Activated CD8-positive, alpha-beta memory T cell treated with anti-CD3 and anti-CD28 coated beads for 4 hours (primary cell): ENCODE measurements at places on chromosomes 5 and 9.

DNA sequence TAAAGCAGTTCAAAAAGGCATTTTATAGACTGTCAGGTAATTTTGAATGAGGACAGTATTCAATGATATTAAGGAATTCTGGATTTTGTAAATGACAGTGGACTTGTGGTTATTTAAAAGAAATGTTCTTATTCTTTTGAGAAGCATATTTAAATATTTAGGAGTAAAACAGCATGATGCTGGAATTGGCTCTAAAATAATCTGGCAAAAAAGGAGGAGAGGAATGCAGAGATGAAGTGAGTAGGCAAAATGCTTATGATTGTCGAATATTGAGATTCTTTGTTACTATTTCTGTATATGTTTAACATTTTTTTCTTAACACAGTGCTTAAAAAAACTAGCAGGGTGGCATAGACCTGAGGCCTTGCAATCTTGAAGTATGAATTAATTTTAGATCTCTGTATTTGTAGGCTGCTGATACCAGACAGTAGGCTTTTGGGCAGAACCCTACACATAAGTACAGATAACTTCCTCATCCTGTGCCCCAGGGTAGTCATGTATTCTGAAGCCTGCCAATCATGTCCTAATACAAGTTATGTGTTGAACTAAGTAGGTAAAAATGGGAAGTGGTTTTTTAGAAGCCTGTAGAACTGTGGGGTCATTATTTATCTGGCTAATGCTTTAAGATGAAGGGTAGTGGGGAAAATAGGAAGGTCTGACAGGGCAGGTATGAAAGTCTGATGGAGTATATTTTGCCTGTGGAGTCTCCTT lies 9.4 kb downstream of the CD180 start:
- DNase-seq = no peak

DNA sequence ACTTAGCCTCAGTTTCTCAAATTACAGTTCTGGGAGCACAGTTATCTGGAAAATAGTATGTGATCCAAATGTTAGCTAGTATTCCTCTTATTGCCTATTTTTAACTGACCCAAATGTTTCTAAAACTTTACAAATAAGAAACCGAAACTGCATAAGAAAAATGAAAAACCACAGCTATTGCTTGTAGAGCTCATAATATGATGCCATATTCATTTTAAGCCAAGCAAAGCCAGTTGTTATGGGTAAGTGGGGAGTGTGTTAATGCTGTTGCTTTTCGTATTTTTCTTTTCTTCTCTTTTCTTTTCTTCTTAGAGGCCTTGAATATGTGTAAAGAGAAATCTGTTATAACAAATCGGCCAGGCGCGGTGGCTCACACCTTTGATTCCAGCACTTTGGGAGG lies 447.4 kb upstream of the TUSC1 start:
- DNase-seq = no peak

DNA sequence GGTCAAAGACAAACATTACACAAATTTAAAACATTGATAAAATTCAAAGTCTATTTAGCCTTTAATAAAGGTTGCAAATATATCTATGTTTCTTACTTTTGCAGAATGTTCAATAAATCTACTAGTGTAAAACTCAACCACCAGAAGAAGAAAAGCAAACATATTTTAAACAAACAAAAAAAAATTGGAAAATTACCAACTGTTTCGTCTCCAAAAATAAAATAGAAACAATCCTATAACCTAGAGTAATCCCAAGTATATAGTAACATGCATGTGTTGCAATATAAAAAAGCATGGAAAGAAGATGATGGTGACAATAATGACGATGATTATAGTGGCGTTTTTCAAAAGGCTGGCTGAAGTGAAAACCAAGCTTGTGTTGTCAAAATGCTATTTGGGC lies 86.0 kb upstream of the PAPPA start:
- DNase-seq = no peak

DNA sequence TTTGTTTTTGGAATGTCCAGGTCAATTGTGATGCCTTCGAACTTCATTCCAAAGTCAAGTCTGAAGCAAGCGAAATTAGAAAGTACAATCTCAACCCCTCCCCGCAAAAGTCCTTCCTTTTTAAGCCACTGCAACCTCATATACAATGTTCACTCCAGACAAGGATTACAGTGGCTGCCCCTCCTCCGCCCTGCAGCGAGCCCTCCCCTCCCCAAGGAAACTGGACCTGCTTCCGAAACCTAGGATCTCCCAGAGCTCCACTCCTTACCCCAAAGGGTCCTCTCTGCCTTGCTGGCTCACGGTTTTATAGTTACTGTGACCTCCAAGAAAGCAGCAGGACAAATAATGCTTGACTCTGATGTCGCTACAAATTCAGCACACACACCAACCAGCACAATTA lies 10.4 kb downstream of the LRRC14B start:
- DNase-seq = no peak

DNA sequence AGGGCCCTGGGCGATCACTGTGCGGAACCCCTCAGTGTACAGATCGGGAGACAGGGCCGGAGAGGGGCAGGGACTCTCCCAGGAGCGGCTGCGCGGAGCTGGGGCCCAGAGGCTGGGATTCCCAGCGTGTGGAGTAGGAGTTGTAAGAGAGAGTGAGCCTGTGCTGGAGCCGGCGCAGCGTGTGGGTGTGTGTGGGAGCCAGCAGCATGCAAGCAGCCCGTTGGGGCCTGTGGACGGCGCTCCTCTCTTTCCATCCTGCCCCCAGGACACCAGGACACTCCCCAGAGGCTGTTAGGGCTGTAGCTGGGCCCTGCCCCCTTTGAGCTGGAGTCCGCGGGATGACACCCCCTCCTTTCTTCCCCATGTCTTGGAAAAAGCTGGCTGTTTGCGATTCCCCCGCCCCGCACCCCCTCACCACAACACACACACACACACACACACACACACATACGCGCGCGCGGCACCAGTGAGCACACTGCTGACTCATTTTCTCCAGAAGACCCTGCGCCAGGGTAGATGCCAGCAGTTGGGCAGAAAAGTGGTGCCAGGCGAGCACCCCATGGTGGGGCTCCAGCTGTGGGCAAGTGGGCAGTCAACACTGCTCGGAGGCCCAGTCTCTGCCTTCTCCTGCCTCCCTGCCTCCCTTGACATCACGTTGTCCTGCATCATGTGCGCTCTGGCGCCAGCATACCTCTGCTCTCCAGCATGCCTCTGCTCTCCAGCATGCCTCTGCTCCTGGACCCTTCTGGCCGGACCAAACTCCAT lies 1.5 kb downstream of the COL27A1 start:
- no peak for DNase-seq

GRCh38 chr9:125969462-125969861 lies 222.3 kb downstream of the PBX3 start:
- no peak for DNase-seq

GRCh38 chr9:38328765-38329164 lies 63.7 kb upstream of the ALDH1B1 start:
- no peak for DNase-seq

GRCh38 chr9:127520941-127521918 lies 69.9 kb downstream of the LRSAM1 start:
- DNase-seq = no peak

GRCh38 chr5:33317271-33317670 lies 123.5 kb upstream of the TARS1 start:
- no peak for DNase-seq

DNA sequence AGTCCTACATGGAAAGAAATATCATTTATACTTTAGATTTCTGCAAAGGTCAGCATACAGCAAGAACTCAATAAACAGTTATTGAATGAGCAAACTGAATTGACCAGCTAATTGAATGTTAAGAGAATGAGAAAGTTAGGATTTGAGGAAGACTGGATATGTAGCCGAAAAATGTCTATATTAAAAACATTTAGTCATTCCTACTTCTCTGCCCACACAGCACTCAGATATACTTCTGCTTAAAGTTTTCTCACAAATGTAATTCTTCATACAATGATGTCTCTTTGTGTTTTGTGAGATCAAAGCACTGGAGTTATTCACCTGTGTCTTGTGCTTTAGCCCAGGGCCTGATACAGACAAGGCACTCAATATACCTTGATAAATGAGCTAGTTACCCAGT lies 188.6 kb downstream of the PARP8 start:
- no peak for DNase-seq

DNA sequence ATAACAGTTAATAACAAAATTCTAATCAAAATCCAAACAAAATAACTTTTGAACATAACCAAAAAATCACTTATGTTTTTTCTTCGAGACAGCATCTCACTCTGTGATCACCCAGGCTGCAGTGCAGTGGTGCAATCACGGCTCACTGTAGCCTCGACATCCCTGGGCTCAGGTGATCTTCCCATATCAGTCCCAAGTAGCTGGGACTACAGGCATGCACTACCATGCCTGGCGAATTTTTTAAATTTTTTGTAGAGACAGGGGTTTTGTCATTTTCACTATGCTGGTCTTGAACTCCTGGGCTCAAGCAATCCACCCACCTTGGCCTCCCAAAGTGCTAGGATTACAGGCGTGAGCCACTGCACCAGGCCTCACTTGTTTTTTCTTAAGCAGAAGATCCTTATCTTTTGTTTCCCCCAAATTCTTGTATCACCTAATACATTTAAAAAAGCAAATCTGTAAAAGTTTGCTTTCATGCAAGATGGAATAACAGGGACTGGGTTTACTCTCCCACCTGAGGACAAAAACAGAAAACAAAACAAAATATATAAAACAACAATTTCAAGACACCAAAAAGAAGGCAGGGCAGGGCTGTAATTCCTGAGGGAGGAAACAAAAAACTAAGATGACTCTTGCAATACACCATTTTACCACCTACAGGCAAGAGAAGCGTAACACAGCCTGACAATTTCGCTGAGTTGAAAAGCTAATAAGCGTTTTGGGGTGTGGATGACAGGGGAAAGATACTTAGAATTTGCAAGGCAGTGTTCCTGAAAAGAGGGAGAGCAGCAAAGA lies 71.4 kb downstream of the RAPGEF6 start:
- no peak for DNase-seq

GRCh38 chr5:108765647-108766046 lies 17.9 kb downstream of the FER start:
- DNase-seq = no peak

GRCh38 chr5:171623551-171624097 lies 162.0 kb upstream of the SMIM23 start:
- DNase-seq = no peak

DNA sequence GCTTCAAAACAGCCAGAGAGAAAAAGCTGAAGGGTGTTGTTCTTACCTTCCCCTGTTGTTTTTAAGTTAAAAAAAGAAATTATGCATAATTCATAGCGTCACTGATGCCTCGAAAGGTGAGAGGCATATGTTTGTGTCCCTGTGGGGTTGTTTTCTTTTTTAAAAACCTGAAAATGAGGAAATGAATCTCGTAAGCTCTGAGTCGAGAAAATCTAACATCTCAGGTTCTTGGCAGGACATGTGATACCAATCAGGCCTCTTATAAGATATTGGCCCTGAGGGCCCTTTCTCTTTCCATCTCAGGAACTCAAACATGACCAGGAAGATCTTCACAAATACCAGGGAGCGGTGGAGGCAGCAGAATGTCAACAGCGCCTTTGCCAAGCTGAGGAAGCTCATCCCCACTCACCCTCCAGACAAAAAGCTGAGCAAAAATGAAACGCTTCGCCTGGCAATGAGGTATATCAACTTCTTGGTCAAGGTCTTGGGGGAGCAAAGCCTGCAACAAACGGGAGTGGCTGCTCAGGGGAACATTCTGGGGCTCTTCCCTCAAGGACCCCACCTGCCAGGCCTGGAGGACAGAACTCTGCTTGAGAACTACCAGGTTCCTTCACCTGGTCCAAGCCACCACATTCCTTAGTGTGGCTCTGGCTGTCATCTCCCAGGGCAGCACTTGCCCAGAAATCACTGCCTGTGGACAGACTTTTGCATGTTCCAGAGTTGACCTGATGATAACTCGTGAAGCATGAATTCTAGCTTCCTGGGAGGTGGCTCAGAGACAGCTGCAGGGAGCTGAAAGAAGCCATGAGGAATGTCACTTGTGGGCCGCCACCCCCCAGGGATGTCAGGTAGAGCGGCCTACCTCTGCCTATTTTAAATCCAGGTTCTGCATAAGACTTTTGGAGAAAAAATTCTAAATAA lies at the start of gene TAL2:
Gene TAL2, plus strand, starts transcription at position 274 of the 921 bp plus-strand sequence. Its CDS starts 40 bp downstream, at position 314.
- no peak for DNase-seq

GRCh38 chr5:68447136-68447929 lies 231.8 kb downstream of the PIK3R1 start:
- no peak for DNase-seq

DNA sequence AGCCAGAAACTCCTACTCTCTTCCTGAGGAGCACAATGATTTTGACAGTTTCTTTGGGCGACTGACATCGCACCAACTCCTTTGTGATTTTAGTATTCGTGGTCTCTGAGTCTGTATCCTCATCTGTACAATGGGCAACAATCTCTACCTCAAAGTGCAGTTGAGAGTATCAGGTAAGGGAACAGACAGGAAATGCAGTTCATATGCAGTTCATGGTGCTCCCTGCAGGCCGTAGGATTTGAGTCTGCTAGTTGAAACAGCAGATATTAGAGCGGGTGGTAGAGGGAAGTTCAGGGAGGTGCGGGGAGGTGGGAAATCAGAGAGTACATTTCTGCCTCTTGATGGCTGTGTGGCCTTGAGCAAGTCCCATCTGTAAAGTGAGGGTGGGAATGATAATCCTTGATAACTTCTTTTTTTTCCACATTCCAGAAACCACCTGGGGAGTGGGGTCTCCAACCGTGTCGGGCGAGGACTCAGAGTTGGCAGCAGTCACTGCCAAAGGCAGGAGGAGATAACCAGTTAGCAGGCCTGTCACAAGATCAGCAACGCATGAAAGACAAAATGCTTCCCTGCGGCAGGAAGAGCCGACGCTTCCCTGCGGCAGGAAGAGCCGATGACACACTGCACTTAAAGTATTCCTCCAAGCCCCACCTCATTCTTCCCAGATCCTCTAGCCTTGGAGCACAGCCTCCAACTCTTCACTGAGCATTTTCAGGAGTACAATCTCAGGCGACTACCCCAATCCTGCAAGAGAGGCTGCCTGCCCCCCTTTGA lies 6.0 kb upstream of the NEK6 start:
- no peak for DNase-seq

GRCh38 chr9:123372766-123373446 lies 16.9 kb downstream of the CRB2 start:
- DNase-seq = no peak

DNA sequence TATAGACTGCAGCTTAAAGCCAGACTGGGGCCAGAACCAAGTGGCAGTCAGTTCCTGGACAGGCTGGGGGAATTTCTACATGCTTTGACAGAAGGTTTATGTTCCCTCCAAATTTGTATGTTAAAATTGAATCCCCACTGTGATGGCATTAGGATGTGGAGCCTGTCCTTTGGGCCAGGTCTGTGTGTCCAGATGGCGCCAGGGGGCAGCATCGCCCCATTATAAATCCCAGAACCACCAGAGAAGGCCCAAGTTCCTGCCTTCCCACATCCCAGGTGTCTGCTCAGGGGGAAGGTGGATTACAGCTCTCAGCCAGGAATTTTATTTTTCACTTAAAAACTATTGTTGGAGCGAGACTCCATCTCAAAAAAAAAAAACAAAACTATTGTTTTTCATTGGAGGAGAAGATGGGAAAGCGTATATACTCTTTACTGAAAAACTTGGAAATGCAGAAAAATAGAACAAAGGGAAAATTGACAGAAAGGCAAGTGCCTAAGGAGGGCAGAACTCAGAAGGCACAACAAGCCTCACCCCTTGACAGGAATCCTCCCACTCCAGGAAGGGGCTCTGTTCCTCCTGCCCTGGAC lies 5.0 kb downstream of the IL3 start:
- DNase-seq = no peak

- no peak for DNase-seq
Measured at GRCh38 chr9:100549048-100549447, 28.8 kb upstream of the CAVIN4 start.

- DNase-seq = no peak
Measured at GRCh38 chr9:130259044-130259443, 6.5 kb upstream of the HMCN2 start.
